ENCODE measurements at places on chromosomes 7 and 10.

DNA sequence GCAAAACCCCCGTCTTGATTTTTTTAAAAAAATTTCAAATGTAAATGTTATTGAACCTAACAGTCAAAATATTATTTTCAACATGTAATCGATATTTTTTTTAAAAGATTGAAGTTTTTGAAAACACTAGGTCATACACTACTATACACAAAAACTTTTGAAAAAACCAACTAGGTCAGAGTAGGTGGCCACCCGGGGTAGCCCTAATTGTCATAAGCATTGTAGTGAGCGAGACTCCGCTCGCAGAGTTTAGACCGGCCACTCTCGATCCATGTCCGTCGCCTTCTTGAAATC is 417 bp downstream of the RFC2 start:
- no peak for DNase-seq

DNA sequence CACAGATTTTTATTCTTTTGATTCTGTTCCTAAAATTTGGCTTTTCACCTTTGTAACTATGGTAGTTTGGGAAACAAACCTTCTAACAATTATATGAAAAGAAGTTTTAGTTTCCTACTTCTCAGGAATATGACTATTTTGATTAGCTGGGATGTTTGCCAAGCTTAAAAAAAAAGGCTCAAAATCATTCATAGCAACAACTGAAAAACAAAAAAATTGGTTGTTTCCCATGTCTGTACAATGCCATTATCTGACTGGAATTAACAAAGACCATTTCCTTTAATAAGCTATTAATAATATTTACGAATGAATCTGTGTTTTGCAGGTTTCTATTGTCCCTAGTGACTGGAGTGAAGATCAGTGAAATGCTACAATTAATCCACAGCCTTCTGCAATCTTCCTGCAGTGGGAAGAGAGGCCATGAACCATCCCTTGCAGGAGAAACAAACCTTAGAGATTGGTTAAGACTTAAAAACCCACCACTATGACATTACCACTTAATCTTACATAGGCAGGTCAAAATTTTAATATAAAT is 4.2 kb downstream of the PURB start:
- DNase-seq: no peak

GRCh38 chr10:125521721-125522680 is 161.0 kb downstream of the TEX36 start:
- no peak for DNase-seq

DNA sequence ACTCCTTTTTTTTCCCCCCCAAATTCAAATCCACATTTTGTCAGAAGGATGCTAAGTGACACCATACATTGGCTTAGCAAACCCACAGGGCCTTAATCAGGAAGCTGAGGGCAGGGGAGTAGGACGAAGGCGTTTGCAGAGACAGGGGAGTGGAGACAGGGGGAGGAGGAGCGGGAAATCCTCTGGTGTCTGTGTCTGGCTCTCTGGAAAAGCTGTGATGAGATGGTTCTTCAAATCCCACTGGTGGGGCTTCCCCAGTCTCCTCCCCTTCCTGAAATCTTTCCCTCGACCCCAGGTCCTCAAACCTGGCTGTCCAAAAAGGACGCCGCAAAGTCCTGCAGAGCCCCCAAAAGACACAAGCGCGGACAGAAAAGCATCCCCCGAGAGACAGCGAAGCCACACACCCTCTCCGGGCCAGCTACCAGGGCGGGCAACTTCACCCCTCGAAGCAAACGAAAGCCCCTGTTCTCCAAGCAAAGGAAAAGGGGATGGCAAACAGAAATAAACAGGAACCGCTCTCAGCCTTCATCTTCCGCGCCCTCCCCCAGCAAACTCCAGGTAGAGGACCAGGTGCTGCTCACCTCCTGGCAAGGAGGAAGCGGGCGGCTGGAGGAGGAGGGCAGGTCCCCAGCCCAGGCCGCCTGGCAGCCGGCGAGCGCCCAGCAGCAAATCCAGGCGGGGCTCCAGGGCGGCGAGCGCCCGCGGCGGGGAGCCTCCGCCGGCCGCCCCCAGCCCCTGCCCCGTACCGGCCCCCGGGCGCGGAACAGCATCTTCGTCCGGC is 520 bp downstream of the ELAPOR2 start:
- DNase-seq: no peak

DNA sequence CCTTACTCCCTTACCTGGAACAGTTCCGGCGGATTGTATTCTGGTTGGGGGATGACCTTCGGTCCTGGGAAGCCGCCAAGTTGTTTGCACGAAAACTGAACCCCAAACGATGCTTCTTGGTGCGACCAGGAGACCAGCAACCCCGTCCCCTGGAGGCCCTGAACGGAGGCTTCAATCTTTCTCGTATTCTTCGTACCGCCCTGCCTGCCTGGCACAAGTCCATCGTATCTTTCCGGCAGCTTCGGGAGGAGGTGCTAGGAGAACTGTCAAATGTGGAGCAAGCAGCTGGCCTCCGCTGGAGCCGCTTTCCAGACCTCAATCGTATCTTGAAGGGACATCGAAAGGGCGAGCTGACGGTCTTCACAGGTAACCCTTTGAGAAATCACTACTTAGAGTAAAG is 1.7 kb downstream of the TWNK start:
- DNase-seq: no peak

- no peak for DNase-seq
Observed at GRCh38 chr7:369476-370258, 79.7 kb downstream of the FOXL3 start.

GRCh38 chr10:18400201-18400905 is 251.0 kb downstream of the NSUN6 start:
- no peak for DNase-seq

DNA sequence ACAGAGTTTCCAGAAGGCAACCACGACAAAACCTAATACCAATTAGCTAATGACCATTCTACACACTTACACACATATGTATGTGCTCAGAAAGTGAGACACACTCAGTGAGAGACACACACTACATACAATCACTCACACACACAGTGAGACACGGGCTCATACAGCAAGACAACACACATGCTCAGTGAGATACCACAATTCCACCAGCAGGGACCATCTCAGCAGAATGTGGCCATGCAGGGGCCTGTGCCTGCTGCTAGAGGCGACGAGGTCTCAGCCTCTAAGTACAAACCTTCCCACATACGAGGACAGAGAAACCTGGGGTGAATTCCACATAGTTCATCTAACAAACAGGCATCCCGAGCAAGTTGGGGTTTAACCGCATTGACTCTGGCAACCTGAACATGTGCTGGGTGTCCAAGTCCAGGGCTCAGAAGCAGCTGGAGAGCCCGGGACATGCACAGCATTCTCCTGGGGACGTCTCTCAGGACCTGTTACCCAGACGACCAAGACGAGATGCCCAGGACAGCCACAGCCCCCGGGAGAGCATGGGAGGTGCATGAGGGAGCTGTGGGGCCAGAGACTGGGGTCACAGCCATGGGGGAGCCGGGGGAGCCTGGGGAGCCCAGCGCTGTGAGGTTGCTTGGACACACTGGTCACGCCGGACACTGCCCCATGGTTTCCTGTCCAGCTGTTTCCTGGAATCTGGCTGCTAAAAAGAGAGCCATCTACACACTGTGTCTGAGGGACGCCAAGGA is 523.6 kb downstream of the PTPRN2 start:
- DNase-seq: no peak

DNA sequence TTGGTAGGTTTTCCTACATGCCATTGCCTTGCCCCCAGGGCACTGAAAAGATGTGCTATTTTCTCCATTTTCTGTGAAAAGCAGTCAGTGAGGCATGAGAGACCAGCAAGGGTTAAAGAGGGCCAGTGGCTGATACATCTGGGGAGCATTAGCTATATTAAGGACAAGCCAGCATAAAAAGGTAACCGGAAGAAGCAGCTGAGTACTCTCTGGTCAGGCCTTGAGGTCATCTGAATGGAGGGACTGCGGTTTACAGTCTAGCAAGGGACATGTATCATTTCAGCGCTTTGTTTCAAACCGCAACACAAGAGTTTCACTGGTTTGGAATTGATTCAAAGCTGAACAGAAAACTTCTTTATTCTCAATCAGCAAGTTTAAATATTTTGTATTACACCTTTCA is 120.4 kb downstream of the EPDR1 start:
- DNase-seq: no peak

DNA sequence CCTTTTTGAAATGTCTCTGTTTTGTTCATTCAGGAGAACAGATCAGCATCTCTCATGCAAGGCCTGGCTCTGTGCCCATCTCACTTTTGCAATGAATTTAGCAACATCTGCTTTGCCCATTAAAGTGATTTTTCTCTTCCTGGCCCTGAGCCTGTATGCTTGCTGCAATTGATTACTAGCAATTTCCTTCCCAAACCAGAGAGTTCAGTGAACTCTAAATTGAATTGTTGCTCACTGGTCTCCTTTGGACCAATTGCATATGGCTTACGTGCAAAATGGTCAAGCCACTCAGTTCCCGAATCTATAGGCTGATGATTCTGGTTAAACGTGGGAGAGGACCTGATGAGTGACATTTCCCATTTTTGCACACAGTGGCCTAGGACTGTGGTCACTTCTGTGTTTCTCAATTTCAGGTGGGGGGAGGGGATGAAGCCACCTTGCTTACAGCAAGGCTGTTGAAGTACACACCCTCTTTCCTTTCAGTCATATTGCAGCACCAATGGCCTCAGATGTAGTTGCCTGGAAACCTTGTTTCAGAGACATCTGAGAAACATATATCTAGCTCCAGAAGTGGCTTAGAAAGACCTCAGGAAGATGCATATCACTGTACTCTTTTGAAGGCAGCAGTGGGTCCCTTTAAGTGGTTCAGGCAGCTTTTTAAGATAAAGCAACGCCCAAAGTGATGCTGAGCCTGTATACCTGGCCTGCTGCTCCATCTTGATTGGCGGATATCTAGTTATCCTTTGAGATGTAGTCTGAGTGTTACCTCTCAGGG is 201.4 kb downstream of the PTEN start:
- DNase-seq: no peak

DNA sequence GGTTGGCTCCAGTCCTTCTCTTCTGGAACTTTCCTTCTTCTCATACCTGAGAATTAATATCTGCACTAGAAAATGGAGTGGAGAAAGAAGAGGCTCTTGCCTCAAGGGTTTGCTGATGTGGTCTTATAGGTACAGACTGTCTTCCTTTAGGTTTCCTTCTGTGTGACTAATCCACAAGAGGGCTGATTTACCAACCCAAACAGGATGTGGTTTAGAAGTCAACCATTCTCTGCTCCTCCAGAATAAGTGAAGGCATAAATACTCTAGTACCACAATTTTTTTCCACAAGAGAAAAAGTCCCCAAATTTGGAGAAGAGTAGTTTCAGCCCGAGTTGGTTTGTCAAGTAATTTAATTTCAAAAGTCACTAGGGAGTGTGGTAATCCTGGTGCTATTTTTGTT is 85.8 kb downstream of the NRP1 start:
- no peak for DNase-seq

- DNase-seq: no peak
Observed at GRCh38 chr10:23293973-23294590, 50.5 kb downstream of the C10orf67 start.

- peak; percentile 32 for DNase-seq
Observed at GRCh38 chr10:43396061-43396927, 12.7 kb downstream of the HNRNPF start.

GRCh38 chr10:69513617-69514016 is 59.6 kb downstream of the NEUROG3 start:
- DNase-seq: no peak

GRCh38 chr10:103712898-103713498 is 142.4 kb downstream of the SH3PXD2A start:
- peak; percentile 65 for DNase-seq

DNA sequence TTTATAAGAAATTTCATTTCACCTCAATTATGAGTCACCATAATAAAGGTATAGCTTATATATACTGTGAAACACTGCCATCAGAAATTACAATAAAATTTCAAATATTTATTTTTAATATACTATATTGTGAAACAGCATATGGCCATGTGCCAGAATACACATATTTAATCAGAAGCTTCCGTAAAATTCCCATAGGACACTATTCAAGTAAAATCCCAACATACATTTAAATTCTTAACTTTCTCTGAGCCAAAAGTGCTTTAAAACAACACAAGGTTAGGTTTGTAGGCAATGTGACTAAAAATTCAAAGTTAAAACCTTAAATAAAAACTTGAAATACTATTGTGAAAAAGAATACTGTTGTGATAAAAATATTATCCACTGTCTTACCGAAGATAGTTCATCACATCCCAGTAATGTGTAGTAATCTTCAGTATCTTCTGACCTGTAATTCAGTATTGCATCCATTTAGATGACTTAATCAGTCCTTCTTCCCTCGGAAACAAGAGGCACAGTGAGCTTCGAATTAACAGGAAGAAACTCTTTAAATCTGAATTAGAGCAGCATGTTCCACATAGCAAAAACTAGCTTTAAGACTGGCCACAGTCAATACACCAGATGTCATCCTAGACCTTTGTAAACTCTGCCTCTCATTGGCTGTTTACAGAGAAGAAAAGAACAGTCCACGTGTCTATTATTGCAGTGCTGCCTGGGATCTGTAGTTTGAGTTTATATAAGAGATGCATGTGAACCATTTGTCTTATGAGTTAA is at the start of gene DNAJC12:
TSS of gene DNAJC12 (minus strand) at position 648 of the 774 bp plus-strand sequence. CDS start at position 471, 177 bp downstream.
- DNase-seq: no peak

DNA sequence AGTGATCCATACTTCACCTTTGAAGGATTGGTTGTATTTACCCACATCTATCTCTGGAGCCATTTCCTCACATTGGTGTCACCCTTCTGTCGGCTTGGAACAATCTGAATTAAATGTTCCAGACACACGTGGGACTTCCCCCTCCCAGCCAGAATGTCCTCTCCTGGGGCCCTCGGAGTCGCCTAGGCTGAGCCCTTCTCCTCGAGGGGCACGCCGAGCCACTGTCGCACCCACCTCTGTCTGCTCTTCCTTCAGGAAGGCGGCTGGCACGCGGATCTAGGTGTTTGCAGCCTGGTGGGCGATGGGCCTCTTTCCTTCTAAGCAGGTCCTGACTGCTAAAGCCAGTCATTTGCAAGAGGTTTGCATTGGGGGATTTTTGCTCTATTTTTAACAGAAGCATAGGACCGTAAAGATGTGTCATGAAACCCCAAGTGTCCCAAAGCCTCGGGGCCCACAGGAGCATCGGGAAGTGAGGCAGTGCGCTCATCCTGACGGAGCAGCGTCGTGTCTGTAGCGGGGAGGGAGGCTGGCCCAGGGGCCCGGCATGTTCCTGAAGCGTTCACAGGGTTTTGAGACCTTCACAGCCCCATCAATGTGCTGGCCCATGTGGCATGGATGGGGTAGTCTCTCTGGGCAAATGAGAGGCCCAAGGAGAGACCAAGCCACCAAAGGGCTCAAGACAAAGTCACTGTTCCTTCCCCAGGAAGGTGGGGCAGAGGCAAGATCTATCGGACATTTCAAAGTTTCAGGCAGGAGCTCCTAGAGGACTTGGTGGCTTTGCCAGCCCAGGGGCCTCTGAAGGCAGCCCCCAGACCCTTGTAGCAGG is 86.7 kb downstream of the RGS10 start:
- no peak for DNase-seq

- no peak for DNase-seq
Observed at GRCh38 chr7:151125846-151126481, 39.7 kb downstream of the AGAP3 start.

GRCh38 chr7:128703609-128704241 is 31.6 kb downstream of the GARIN1A start:
- DNase-seq: no peak

GRCh38 chr10:133315847-133316246 is 7.1 kb downstream of the ZNF511 start:
- DNase-seq: no peak

- DNase-seq: no peak
Observed at GRCh38 chr7:23216021-23216420, 30.6 kb upstream of the GPNMB start.

- DNase-seq: no peak
Observed at GRCh38 chr7:151607464-151607867, 87.8 kb upstream of the RHEB start.

- DNase-seq: no peak
Observed at GRCh38 chr10:27688991-27689390, 56.6 kb downstream of the MKX start.

- DNase-seq: no peak
Observed at GRCh38 chr7:94111009-94111408, 106.9 kb upstream of the BET1 start.

Measured in stimulated activated CD8-positive, alpha-beta memory T cell treated with anti-CD3 and anti-CD28 coated beads, Interleukin-4, amount 100 ng/mL, for 1 hour (primary cell).